ENCODE measurements at places on chromosomes 7 and 10.

GRCh38 chr10:34967335-34967880 lies 122.7 kb downstream of the CUL2 start:
- DNase-seq = no peak

- no peak for DNase-seq
Measured at GRCh38 chr10:24651923-24652322, 71.8 kb downstream of the ARHGAP21 start.

DNA sequence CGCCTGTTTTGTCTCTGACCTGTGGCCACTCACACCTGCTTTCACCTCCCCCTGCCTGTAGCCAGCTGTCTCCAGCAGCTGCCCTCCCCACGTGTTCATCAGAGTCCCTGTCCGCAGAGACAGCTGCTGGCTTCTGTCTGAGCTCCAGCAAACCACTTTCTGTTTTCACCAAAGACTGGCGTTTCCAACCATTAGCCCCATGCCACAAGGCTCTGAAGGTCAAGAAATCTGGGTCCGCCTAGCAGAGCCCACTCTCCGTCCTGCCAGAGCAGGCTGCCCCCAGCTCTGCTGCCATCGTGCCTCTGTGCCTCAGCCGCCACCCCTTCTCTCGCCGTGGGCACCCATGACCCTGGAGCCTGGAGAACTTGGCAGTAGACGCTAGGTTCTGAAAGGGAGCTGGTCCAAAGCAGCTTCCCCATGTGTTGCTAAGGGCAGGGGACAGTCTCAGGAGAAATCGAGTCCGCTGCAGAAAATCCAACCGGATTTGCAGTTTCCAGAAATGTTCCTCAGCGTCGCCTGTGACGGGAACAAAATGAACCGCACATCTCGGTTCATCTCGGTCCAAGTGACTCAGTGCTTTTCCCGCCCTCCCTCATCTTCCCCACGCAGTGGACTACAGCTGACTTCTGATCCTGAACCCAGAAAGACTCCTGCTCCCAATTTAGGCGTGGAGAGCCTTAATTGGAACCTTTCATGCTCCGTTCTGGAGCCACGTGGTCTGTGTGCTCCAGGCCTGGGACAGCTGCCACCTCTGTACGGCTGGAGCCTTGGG lies 28.0 kb downstream of the TMEM120A start:
- no peak for DNase-seq

- DNase-seq = no peak
Measured at GRCh38 chr10:50385624-50386023, 134.3 kb upstream of the ASAH2 start.

GRCh38 chr10:23514321-23514720 lies 75.4 kb downstream of the OTUD1 start:
- DNase-seq = no peak

DNA sequence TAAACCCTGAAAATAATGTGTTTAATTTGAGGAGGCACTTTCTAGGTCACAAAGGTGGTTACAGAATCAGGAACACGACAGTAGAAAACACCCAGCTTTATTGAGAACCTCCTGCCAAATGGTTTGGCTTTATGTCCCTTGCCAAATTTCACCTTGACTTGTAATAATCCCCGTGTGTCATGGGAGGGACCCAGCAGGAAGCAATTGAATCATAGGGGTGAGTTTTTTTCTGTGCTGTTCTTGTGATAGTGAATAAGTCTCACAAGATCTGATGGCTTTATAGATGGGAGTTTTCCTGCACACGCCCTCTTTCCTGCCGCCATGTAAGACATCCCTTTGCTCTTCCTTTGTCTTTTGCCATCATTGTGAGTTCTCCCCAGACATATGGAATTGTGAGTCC lies 193.8 kb upstream of the KLF6 start:
- no peak for DNase-seq

DNA sequence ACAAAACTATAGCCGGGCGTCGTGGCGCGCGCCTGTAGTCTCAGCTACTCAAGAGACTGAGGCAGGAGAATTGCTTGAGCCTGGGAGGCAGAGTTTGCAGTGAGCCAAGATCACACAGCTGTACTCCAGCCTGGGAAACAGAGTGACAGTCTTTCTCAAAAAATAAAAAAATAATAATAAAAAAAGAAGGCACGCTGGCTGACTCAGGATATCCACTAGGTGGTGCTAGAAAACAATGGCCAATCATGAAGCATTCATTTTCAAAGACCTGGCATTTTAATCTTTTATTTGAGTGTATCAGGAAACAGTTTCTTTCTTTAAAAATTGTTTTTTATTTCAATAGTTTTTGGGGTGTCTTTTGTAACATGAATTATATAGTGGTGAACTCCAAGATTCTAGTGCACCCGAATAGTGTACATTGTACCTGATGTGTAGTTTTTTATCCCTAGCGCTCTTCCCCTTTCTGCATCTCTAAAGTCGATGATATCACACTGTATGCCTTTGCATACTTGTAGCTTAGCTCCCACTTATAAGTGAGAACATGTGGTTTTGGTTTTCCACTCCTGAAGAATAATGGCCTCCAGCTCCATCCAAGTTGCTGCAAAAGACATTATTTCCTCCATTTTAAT lies 88.6 kb downstream of the LYZL1 start:
- no peak for DNase-seq

GRCh38 chr7:51228386-51228958 lies 88.1 kb downstream of the COBL start:
- DNase-seq = no peak

DNA sequence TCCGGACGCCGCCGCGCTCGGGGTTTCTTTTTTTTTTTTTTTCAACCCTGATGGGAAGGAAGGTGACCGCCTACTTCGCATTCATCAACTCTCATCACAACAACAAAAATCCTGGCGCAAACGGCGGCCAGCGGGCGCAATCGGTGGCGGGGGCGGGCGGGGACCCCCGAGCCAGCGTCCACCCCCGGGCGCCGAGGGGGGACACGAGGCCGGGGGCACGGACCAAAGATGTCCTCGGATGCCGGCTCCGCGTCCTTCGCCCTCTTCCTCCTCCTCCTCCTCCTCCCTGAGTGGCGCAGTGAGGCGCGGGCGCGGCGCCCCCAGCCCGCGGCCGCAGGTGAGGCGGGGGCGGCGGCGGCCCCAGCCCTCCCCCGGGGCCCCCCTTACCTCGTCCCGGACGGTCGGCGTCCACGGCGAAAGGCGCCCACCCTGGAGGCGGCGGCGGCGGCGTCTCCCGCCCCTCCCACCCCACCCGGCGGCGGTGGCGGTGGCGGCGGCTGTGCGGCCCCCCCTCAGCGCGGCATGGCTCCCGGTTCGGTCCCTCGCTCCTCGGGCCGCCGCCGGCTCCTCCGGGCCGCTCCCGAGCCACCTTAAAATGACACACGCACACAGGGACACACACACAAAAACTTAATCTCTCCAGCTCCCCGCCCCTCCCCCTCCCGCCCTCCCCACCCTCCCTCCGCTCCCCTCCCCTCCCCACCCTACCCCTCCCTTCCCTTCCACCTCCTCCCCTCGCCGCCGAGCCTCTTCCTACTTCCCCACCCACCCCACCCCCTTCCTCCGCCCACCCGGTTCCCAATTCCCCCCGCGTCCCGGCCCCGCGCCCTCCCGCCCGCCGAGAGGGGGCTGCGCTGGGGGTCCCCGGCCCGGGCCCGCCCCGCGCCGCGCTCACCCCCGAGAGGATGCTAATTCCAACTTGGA lies at the start of gene CTBP2:
Gene CTBP2 (minus strand): TSS at position 632 of the 924 bp plus-strand sequence.
- no peak for DNase-seq

DNA sequence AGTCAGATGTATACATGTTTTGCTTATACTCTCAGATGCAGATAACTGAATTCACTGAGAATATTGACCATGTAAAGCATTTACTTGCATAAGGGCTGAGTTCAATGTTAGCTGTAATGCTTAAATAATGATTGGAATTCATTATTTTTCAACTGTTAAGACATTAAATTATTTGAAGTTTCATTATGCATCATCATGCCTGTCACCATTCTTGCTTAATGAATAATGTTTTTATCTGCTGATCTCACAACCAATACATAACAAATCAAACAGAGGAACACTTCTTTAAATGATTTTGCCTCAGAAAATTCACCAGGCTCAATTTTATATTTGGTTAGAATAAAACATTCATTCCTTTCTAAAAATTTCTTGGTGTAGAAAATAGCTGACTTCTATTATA lies 233.4 kb downstream of the GPR37 start:
- DNase-seq = no peak

DNA sequence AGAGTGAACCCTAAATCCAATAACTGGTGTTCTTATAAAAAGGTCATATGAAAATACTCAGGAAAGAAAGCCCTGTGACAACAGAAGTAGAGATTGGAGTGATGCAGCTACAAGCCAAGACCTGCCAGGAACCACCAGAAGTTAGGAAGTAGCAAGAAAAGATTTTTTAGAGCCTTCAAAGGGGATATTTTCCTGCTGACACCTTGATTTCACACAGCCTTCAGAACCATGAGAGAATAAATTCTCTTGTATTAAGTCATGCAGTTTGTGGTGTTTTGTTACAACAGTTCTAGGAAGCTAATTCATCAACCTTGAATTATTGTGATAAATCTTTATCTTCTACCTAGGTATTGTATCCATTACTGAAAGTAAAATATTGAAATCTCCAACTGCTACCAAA lies 81.0 kb downstream of the HYCC1 start:
- DNase-seq = no peak

- DNase-seq = no peak
Measured at GRCh38 chr10:106952033-106952432, 212.5 kb downstream of the SORCS1 start.

DNA sequence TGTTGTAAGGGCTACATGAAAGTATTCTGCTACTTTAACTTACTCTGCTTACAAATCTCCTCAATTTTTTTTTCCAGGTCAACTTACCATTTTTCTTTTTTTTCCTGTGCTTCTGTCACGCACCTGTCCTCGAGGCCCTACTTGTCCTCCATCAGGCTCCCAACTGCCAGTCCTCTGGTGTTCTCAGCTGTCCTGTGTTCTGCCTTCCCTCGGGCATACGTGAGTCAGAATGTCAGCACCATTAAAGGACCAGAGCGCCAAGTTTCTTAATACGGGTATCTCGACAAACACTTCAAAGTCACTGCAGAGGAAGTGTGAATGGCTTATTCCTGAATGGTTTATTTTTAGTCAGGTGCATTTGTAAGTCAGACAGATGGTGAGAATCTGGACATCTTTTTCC lies at the start of gene TEX47:
Gene TEX47 (minus strand): TSS at position 185 of the 400 bp plus-strand sequence. CDS start 795 bp downstream, outside the sequence.
- DNase-seq = no peak

GRCh38 chr10:86757113-86757972 lies 924 bp downstream of the BMPR1A start:
- DNase-seq = peak; percentile 11

DNA sequence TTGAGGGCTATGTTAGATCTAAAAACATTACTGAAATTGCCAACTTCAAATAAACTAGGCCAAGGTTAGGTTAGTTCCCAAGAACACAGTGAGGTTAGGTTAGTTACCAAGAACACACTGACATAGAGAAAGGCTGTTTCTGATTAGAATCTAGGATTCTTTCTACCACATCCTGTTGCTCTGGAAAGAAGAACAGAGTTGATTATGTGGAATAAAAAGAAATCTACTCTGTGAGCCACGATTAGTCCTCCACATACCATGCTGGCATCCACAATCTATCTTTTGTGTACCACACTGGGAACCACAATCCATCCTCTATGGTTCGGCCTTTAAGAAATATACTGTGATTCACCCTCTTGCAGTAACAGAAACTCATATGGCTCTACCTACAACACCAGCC lies 91.4 kb downstream of the LRRTM3 start:
- DNase-seq = no peak

DNA sequence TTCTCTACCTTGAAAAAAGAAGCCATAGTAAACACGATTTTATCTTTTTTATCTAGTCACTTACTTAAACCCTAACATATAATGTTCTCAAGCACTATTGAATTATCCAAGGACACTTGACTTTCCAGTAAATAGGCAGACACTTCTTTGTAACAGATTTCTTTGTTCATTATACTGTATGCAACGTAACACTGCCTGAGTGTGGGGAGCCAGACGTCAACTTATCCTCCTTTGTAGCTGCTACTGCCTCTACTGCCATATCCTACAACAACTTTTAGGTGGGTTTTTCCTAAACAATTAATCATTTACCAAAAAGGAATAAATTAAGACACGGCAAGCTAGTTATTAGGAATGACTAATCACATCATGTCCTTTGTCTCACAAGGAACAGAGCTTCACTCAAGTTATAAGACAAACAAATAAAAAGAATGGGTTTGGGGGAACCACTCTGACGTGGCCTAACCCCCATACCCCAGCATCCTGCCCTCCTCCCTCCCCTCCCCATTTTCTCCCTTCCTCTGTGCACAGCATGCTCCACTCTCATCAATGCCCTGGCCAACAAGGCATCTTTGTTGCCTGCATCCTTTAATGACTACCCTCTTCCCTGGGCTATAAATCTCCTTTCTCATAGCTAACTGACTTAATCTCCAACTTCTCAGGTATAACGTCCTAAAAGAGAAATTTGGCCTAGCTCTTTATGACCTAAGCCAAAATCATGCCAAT lies 43.3 kb downstream of the DOCK4 start:
- DNase-seq = no peak

DNA sequence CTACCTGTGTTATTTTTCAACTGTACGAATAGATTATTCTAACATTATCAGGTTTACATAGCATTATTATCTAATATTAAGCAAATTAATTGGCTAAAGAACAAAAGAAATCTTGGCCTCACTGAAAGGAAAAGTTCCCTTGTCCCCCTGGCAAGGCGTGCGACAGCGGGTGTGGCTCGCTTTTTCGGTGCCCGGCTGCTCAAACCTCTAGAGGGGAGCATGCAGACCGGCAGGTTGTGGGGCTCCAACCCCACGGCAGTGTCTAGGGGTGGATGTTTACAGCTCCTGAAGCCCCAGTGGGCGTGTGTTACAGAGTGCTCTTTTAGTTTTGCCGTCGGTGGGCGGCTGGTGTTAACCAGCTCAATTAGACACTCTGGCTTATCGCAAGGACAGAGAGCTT lies 456.4 kb downstream of the TNS3 start:
- no peak for DNase-seq

DNA sequence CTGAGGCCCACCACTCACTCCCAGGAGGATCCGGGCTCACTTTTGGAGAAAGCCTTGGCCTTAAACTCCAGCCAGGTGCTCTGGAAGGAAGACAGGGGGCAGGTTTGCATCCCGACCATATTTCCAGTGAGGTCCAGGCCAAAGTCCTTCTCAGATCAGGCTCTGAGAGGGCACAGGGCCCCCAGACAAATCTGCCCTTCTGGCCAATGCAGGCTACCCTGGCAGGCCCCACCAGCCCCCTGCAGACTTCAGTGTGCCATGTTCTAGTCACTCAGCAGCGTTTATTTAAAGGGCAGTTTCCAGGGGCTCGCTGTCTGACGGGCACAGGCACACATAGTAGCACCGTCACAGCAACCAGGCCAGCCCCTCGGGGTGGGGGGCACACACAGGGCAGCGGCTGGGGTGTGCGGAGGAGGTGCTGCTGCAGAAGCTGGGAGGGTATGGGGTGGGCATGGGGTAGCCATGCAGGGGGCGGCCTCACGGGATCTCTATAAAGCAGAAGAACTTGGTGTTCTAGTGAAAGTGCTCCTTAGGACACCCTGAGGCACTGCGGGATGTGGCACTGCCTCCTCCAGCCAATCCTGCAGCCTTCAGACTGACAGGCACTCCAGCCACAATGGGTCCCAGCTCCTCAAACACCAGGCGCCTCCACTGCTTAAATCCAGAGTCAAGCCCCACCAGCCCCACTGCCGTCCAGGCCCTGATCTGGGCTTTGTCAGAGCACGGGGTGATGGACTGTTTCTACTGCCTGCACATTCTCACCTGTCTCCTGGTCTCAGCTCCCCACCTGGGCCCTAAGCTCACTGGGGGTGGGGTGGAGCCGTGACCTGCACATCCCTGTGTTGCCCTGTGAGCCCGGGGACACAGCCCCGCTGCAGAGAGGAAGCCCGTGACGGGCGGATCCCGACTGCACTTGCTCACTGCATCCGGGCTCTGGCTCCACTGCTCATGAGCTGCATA lies 9.6 kb upstream of the PYROXD2 start:
- no peak for DNase-seq

GRCh38 chr10:81920213-81920829 lies 45.3 kb downstream of the NRG3 start:
- DNase-seq = no peak

Measured in activated CD4-positive, alpha-beta T cell treated with anti-CD3 and anti-CD28 coated beads, Interleukin-2, amount 50 U/mL, for 1 hour (primary cell).